Stimulated activated CD4-positive, alpha-beta T cell treated with anti-CD3 and anti-CD28 coated beads, Interleukin-1b, Interleukin-23, amount 100 ng/mL, for 24 hours (primary cell): ENCODE measurements at places on chromosomes 7 and 10.

- DNase-seq = no peak
Observed at GRCh38 chr10:66941491-66941890, 15.7 kb downstream of the LRRTM3 start.

GRCh38 chr7:148368562-148368961, 222.0 kb upstream of the C7orf33 start:
- no peak for DNase-seq

DNA sequence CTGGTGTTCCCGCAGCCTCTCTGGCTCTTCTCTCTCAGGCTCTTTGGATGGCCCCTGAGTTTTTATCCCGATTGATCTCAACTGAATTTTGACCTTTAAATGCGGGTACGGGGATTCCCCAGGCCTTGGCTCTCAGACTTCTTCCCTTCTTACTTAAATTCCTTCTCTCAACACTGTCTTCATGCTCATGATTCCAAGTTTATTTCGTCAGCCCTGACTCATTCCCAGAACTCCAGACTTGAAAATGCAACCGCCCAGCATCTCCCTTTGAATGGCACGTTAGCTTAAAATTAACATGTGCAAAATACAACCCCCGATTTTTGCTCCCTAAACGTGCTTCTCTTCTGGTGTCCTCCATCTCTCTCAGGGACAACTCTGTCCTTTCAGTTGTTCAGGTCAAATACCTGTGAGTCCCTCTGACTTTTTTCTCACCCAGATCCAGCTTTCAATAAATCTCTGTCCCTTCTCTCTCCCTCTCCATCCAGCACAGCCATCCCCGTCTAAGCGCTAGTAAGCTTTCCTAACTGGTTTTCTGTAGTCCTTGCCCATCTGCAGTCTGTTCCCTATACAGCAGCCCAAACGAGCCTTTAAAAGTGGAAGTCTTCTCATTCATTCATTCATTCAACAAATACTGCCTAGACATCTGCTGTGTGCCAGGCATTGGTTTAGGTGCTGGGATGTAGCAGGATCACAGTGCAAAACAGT, 7.1 kb downstream of the HECW1 start:
- DNase-seq = no peak

DNA sequence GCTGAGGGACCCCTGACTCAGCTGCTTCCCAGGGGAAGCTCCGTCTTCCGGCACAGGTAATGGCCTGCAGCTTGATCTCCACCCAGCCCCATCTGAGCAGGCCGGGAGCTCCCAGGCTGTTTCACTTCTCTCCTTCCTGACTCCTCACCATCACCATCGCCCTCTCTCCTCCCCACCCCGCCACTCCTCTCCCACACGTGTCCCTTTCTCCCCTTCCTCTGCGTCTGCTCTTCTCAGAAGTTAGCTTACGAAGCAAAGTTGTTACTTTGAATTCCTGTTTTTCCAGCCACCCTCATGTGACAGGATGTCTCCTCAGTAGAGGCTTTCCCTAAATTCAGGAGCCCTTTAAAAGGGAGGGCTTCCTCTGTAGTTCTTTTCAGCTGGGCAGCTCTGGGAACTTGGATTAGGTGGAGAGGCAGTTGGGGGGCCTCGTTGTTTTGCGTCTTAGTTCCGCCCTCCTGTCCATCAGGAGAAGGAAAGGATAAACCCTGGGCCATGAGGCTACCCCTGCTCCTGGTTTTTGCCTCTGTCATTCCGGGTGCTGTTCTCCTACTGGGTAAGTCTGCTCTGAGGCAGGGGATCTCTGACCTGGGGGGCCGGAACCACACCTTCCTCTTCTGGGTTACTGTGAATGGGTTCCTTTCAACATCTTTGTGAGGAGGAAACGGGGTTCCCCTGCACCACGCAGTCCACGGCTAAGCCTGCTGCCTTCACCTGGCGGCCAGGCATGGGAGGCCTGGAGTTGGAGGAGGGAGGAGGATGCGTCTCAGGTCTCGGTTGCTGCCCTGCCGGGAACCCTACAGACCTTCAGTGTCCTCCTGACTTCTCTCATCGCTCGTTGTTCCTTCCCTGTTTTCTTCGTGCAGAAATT, at the start of gene MRC1:
MRC1 (plus strand) TSS at position 378 of the 871 bp plus-strand sequence; CDS start at position 496, 118 bp downstream.
- no peak for DNase-seq

- DNase-seq = no peak
Observed at GRCh38 chr7:112150823-112151641, 55.2 kb downstream of the DOCK4 start.

DNA sequence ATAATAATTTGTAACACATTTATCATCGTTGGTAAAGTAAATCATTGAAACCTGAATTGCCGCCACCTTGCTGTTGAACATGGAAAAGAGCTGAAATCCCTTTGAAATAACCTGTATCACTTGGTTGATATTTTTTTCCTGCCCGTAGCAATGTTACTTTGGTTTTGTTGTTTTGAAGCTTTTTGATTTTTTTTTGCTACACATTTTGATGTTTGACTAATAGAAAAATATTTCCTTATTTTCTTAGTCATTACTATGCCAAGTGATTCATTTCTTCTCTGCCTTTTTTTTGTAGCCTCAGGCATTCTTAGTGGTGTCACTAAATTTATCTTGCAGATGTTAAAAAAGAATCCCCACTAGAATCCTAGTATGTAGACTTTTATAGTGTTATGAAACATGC, 235.1 kb upstream of the MEOX2 start:
- no peak for DNase-seq

- DNase-seq = no peak
Observed at GRCh38 chr10:61140765-61141392, 196.9 kb upstream of the RHOBTB1 start.

GRCh38 chr7:44748948-44749731, 493 bp downstream of the ZMIZ2 start:
- no peak for DNase-seq

GRCh38 chr10:1373287-1373686, 317.1 kb downstream of the WDR37 start:
- DNase-seq = no peak

GRCh38 chr7:26073041-26073440, 79.0 kb upstream of the NFE2L3 start:
- no peak for DNase-seq

- no peak for DNase-seq
Observed at GRCh38 chr10:98033515-98033914, 3.1 kb upstream of the CRTAC1 start.

DNA sequence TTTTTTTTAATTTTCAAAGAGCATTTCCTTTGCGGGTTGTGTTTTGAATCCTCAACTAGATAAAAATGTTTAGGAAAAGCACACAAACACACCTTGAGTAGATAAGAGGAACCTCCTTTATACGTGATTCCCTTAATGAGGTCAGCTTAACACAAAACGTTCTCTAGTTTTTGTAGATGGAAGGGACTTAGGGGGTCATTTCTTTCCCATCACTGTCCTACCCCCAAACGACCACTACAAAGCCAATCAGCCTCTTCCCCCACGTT, 1.2 kb downstream of the SUV39H2 start:
- DNase-seq = no peak

DNA sequence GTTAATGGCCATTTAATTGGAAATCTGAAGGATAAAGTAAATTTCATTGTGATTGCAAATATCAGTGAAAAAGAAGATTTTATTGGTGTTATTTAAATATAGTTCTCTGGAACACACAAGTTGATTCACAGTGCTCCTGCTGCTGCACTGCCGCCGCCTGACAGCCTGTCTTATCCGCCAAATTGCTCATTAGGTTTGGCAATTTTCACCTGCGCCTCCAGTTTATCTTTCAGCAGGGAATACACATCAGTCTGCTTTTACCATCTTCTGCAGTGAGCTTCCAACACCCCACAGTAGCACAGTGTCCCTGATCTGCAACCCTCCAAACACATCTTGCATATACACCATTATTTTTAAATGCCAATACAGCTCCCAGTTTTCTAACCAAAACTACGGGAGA, 308.3 kb downstream of the PARD3 start:
- DNase-seq = no peak

DNA sequence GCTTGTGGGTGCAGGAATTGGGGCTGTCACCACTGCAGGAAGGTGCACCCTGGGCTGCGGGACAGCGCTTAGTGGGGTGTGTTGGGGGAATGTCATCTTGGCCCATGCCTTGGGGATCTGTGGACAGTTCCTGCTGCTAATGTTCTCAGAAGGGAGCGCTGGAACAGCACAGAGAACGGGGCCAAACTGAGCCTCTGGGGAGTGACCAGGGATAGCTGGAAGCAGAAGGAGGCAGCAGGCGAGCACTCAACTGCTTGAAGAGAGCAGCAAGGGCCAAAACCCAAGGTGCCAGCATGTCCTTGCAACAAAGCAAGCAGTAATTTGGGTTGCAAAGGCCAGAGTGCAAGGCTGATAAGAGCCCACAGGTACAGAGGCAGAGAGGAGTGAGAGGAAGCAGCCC, 31.3 kb upstream of the WDFY4 start:
- no peak for DNase-seq

DNA sequence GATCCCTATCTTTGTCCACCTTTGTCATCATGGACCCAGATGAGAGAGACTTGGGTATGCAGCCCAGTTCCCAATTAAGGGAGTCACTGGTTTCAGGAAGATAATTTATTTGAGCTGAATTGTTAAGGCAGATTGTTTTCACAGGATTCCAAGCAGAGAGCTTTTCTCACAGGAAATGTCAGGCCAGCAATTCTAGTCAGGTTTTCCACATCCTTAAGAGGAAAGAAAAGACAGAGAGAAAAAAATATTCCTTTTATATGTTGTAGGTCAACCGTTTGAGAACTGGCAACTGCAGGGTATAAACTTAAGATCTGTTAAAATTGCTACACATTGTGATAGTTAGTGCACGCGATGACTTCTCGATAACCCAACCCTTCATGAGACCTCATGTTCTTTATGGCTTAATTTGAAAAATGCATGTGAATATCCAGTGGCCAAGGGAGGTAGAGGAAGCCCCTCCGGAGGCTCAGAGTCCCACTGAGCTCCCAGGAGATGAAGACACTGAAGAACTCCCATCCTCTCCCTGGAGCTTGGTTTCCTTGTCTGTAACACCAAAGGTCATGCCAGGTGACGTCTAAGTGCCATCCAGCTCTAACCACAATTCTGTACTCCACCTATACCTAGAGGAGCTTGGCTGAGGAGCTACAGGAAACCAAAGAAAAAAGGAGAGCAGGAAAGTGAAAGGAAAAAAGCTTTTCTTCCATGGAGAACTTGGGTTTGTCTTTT, 45.6 kb downstream of the MINDY4 start:
- no peak for DNase-seq

- DNase-seq = no peak
Observed at GRCh38 chr7:106344211-106344610, 59.4 kb upstream of the NAMPT start.

DNA sequence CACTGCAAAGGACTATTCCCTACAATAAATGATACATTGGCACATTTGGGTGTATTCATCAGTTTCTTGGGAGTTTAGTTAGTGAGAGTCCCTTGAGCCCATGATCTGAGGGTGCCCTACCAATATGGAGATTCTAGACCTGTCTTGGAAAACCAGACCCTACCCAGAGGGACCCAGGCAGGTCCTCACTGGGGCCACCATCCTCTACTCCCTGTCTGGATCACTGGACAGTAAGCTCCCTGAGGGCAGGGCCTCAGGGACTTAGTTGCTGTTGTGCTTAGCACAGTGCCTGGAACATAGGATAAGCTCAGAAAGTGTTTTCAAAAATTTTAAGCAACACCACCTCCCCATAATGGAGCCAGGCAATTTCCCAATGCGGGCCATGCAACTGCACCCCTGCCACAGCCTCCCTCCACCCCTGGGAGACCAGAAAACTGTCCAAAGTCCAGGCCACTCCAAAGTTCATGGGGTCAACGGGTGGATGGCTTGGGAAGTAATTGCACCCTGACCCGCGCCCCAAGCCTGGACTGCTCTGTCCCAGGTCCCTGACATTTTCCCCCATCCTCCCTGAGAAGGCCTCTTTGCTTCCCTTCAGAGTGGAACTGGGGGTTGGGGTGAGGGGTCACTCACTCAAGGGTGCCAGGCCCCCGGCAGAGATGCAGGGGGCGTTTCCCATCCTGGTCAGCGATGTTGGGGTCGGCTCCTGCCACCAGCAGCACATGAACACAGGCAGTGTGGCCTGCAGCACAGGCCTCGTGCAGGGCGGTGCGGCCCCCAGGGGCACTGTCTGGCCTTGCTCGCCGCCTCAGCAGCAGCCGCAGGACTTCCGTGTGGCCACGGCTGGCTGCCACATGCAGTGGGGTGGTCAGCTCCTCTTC, 1.0 kb downstream of the ASB10 start:
- DNase-seq = no peak

DNA sequence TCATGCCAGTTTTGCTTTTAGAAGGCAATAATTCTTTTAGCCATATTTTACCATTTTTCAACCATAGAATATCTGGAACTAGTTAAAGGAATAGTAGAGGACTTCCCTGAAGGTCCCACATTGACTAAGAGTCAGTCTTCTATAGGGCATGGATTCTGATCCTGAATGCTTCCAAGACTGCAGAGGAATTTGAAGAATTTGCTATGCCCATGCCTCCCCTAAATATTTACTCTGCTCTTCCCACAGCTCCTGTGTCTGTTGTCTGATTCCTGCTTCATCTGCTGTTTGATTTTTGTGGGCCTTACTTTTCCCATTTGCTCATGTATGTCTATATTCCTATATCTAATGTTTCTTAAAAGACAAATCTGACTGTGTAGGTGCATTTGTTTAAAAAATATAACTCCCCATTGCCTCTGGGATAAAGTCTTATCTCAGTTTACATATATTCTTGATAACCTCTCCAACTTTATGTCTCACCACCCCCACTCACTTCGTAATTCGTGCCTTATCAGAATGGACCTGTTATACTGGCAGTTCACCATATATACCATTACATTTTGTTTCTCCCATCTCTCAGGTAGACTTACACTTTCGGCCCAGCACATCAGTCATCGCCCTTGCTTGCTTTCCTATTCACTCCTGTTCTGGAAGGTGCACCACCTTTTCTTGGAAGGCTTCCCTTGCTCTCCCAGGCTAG, 33.9 kb downstream of the LRRC4 start:
- no peak for DNase-seq

DNA sequence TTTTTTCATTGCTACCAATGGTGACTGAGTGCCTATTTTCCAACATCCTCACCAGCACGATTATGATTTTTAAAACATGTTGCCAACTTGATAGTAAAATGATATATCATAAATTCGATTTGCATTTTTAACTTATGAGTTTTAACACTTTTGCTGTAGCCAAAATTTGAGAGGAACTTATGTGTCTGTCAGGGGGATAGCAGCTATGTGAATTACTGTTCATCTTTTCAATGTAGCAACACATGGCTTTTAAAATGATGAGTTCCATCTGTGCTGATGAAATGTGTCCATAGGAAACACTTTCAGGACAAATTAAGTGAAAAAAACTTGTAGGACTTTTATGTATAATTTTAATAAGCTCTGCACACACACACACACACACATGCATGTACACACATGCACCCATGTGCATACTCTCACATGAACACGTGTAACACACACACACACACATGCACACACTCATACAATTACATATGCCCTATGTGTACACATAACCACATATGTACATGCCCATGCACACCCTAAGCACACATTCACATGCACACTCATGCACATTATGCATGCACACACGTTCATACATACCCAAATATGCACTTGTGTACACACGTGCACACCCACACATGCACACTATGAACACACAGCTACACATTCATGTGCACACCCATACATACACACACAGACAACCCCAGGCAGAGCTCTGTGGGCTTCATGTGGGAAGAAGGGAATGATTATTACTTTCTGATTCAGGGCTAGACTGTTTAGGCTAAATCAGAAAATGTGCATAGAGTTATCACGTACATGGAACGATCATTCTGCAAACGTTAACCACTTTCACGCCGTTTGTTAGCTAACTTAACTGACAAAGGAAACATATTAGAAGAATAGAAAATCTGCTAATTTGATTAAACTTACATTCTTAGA, 68.9 kb downstream of the C10orf143 start:
- DNase-seq = no peak
